ENCODE measurements at places on chromosomes 2 and 18.
A peak's percentile ranks its signal among the peaks of the same experiment; 100 is the strongest.

DNA sequence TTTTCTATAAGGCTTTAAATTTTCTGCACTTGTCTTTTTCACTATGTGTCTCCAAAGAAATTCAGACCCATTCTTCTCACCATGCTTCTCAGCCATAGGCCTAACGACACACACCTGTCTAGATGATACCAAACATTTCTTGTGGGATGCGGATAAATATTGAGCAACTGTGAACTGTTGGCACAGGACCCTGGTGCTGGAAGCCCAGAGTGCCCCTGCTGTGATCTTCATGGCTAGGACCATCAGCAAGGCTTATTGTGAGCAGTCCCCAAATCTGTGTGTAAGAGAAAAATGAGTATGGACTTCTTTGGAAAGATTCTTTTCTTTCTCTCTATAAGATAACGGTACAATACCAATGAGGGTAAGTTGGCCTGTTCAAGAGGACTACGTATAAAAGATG is 54.1 kb upstream of the NCK2 start:
- no peak for DNase-seq
- H3K27me3 ChIP-seq, result no peaks in the 10 kb centered on the region
- H3K4me3 ChIP-seq, result no peak overlapping the region
- H3K36me3 ChIP-seq, result no peaks in the 10 kb centered on the region

DNA sequence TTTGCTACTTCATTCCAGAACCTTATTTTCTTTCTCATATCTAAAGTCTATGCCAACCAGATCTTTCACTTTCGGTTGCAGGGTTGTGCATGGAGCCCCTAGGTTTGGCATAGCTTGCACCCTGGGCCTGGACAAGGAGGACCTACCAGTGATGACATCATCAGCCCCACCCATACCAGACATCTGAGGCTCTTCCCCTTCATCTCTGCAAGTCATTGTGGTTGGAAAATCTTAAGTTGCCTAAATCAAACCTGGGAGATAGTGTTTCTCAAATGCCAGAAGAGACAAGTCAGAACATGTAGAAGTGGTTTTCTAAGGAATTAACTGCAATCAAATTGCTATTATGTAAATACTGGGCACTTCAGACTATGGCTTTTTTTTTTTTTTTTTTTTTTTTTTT is 363.3 kb downstream of the ZNF516 start:
- peaks cover 2% of the 10 kb centered on the region for H3K27me3 ChIP-seq
- peaks cover 5% of the 10 kb centered on the region for H3K4me1 ChIP-seq
- no peak overlapping the region for H3K27ac ChIP-seq
- no peak for DNase-seq
- H3K4me3 ChIP-seq, result no peak overlapping the region
- H3K36me3 ChIP-seq, result peaks cover 6% of the 10 kb centered on the region

GRCh38 chr18:35497027-35497369 is 762 bp downstream of the INO80C start:
- peaks cover 56% of the 10 kb centered on the region for H3K4me1 ChIP-seq
- no peaks in the 10 kb centered on the region for H3K27me3 ChIP-seq
- no peak for DNase-seq
- H3K36me3 ChIP-seq, result no peaks in the 10 kb centered on the region
- H3K27ac ChIP-seq, result peak overlapping the region; percentile 99

GRCh38 chr18:57792631-57793301 is 10.3 kb downstream of the ATP8B1 start:
- H3K27ac ChIP-seq, result no peak overlapping the region
- H3K4me1 ChIP-seq, result no peaks in the 10 kb centered on the region
- peaks cover under 1% of the 10 kb centered on the region for H3K27me3 ChIP-seq
- no peak for DNase-seq

GRCh38 chr2:143891879-143892308 is 628.0 kb downstream of the ZEB2 start:
- no peak for DNase-seq
- H3K4me1 ChIP-seq, result no peaks in the 10 kb centered on the region

GRCh38 chr2:144546933-144547332 is 27.0 kb upstream of the ZEB2 start:
- no peaks in the 10 kb centered on the region for H3K36me3 ChIP-seq
- no peak for DNase-seq
- H3K27ac ChIP-seq, result no peak overlapping the region
